ENCODE measurements at places on chromosomes 2 and 18. TPM values are rescaled to one million over a fixed set of nuclear protein-coding genes. Genes with fewer than 3 reads are reported as not detected.

The RTP5 gene
- total RNA-seq = not detected

The ADD2 gene
- total RNA-seq = 0.37 TPM

The ADCYAP1 gene
- not detected for total RNA-seq

The STON1 gene
- total RNA-seq = 27.3 TPM

Data from smooth muscle cell of bladder (primary cell).